ENCODE measurements at places on chromosomes 16 and 17. TPM values are rescaled to one million over a fixed set of nuclear protein-coding genes. Genes with fewer than 3 reads are reported as not detected.

- DNase-seq, result no peak
Measured at GRCh38 chr17:6374271-6374691, 60.6 kb downstream of the AIPL1 start.

DNA sequence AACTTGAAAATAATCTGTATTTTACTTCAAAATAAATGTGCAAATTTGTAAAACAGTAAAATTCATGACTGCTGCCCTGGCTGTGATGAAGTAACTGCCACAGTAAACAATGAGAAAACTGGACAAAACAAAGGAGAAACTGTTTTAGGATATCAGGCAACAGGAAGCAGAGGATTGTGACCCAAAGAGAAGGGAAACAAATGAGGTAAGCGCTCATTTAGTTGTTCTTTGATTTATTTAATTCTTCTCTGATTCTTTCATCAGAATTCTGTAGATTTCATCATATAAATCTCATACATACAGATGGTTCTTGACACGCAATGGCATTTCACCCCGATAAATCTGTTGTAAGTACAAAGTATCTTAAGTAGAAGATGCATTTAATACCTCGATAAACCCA lies 198.1 kb upstream of the AXIN2 start:
- DNase-seq, result no peak

DNA sequence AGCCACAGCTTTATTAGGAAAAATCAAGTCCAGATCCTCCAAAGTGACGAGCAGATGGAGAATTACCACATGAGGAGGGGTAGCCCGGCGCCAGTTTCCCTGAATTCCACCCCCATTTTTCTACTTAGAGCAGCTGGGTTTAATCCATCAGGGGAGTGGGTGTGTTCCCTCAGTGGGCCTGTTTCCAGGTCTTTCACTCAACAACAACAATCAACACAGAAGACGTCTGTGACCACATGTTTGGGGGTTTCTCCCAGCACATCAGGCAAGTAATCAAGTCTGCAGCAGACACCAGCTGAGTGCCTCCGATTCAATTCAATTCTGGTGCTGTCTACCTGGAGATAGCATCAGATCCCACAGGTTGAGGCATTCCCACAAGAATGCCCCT lies 6.8 kb downstream of the SLC6A2 start:
- DNase-seq, result no peak

DNA sequence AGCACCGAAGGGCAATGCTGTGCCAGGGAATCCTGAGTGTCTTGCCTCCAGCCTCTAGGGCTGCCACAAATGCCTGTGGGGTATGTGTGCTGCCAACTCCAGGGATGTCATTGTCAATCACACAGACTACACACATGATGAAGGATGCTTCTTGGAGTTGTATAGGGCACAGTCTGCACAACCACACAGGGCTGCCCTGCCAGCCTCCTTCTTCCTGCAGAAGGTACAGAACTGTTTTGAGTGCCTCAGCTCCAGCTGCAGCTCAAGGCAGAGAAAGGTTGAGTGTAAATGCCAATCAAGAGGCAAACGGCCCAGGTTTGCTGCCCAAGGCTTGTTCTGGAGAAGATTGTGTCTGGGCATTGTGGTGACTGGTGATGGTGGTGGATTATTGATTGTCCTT lies 15.6 kb downstream of the SCNN1B start:
- DNase-seq, result no peak

DNA sequence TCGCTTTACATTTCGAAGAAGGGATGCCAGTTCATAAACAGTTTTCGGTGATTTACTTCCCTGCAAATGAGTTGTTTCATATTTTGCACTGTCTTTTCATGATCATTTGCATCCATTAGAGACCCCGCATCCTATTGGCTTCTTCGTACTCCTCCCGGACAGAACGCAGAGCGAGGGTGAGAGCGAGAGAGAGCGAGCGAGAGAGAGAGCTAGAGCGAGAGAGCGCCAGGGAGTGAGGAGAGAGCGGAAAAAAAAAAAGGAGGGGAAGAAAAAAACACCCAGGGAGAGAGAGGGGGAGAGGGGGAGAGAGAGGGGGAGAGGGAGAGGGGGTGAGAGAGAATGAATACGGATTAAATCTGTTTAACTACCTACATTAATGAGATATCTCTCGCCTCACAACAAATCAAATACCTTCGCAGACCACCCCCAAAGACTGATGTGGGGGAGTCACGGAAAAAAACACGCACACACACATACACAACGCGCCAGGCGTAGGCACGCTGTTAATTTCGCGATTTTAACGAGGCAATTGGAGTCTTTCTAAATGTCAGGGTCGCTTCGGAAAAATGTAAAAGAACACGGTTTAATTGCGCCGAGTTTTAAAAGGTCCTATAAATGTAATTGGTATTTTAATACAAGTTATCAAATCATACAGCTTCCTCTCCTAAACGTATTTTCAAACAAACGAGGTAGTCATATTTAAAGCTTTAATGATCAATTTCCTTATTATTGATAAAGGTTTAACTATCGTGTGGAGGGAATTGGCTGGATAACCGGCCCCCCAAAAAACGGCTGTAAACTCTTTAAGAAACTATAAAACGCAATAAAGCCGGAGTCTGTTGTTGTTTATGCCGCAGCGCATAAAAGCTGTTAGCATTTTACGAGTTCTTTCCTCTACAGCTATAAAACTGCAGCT lies at the start of gene HOXB8:
Gene HOXB8, minus strand, starts transcription at position 246 of the 916 bp plus-strand sequence. CDS start 588 bp downstream, outside the sequence.
- DNase-seq, result no peak

DNA sequence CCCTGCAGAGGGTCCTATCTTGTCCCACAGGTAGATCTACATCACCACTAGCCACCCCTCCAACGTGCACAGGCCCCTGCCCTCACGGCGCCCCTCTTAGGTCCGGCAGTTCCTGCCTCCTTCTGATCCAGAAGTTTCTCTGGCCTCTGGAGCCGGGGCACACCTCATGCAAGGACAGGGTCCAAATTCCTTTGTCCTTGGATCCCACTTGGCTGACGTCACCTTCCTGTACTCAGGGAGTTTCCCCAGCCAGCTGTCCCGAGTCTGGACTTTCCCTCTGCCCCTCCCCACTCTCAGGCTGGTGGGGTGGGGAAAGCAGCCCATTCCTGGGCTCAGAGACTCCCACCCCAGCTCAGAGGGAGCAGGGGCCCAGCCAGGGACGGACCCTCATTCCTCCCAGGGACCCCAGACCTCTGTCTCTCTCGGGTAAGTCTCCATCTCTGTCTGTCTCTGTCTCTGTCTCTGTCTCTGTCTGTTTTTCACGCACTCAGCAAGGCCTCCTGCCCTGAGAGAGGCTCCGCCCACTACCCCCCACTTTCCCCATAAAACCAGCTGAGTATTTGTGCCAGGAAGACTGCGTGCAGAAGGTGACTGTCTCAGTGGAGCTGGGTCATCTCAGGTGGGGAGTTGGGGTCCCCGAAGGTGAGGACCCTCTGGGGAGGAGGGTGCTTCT lies at the start of gene IL32:
Gene IL32, plus strand, starts transcription at position 572 of the 673 bp plus-strand sequence. CDS start 172 bp downstream, outside the sequence.
- peak; percentile 74 for DNase-seq

DNA sequence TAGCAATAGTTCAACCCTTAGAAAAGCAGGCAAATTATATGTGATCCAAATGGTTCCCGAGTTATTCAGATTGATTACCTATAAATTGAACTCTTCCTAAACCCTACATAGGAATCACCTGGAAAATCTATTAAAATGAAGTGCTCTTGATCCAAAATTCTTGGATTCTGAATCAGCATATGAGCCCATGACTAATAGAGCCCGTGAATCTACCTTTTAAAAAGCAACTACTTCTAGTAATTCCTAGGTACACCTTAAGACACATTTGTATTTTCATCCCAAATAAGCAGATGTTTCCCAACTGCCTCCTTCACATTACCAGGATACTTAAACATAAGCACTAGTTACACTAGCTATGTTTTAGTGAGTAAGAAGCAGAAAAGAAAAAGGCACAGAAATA lies 1171.0 kb upstream of the GOT2 start:
- DNase-seq, result no peak

Gene PLD6
- not detected for total RNA-seq

Gene TBC1D3I
- not detected for total RNA-seq

Gene C16orf96
- 0.41 TPM for total RNA-seq

Gene CFDP1
- total RNA-seq, result 36.0 TPM

Data from H7 (cell line).